HS-5 (cell line): ENCODE measurements at places on chromosomes 5 and 9.

DNA sequence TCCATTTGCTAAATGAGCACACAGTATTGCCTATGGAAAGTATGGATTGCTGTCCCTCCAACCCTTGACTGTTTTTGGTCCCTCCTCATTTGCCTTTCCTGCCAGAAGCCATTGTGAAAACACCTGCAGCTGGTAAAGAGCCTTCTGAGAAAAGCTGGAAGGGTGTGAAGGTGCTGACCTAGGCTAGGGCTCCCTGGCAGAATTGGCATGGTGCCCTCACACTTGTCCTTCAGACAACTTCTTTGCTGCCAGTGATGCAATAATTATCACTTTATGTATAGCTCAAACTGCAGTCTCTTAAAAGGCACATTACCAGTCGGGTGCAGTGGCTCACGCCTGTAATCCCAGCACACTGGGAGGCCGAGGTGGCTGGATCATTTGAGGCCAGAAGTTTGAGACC is 4.2 kb downstream of the TXNDC15 start:
- no peak for DNase-seq

DNA sequence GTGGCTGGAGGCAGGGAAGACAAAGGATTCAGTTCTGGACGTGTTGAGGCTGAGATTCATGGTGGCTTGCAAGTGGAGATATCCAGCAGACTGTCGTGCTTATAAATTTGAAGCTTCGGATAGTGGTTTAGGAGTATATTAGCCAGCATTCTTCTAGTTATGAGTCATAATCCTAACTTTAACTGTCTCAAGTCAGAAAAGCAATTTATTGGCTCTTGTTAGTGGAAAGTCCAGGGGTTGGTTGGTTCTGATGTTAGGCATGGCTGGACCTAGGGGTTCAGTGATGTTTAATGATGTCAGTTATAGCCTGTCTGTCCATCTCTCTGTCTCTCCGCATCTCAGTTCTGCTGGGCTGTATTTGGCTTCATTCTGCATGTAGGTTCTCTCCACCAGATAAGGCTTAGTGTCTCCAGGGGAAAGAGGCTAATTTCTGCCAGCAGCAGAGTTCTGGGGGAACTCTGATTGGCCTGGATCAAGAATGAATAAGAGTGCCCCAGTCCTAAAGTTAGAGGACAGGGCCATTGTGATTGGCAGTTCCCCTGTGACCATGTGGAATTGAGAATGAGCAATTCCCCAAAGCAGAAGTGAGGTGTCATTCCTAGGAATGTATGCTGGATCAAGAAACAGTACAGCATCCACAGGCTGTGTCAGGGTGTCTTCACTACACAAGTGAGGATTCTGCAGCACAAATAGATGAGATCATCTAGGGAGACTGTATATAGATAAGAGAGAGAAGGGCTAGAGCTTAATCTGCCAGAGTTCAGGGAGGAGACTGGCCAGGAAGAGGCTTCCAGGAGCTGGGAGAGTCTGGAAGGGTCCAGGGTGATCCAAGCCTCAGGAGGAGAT is 72.9 kb upstream of the SHB start:
- peak; percentile 41 for DNase-seq

DNA sequence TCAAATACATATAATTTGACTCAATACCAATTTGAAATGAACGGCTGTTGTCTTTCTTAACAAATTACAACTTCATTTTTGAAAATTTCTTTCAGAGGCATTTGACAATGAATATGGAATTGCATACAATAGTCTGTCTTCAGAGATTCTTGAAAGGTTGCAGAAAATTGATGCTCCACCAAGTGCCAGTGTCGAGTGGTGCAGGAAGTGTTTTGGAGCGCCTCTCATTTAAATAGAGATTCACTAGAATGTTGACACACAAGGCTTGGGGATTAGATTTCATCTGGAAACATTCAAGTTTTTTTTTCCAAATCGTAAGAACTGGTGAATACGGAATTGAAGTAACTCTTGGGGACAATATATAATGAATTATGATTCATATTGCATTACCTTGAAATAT is 8.1 kb downstream of the RPS6 start:
- DNase-seq, result no peak

- DNase-seq, result no peak
Observed at GRCh38 chr5:36874465-36874864, 2.1 kb upstream of the NIPBL start.

DNA sequence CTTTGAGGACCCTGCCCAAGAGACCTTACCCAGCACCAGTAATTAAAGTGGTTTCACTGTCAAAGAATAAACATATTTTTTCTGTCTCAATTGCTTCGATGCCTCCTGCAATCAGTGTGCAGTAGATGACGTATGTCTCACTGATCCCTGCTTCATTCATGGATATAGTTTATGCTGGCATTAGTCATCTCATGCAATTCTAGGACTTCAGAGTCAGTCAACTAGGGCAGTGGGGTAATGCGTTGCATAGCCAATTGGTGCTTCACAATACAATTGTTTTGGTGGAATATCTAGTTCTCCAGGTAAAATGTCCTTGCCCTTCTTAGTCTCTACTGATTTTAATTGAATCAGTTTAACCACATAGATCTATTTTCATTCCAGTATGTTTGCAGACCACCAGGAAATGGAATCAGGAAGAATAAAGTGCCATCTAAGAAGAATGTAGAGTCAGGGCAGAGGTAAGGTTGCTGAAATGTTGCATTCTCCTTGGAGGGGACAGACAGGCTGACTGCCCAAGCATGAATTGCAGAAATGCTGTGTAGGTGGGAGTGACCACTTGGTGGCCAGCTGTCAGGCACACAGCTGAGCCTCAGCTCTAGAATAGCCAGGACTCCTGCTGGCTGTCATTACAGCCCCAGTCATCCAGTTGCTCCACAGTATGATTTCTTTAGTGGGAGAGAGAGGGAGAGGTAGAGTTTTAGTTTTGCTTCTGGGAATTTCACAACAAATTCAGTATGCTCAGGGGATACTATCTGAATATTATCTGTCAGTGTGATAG is 73.5 kb upstream of the MEGF10 start:
- DNase-seq, result no peak

- DNase-seq, result no peak
Observed at GRCh38 chr9:121888438-121888775, 204.7 kb downstream of the TTLL11 start.

GRCh38 chr9:137366445-137366810 is 56.5 kb downstream of the EXD3 start:
- DNase-seq, result no peak

- DNase-seq, result no peak
Observed at GRCh38 chr9:35553670-35554543, 51.2 kb upstream of the TESK1 start.

DNA sequence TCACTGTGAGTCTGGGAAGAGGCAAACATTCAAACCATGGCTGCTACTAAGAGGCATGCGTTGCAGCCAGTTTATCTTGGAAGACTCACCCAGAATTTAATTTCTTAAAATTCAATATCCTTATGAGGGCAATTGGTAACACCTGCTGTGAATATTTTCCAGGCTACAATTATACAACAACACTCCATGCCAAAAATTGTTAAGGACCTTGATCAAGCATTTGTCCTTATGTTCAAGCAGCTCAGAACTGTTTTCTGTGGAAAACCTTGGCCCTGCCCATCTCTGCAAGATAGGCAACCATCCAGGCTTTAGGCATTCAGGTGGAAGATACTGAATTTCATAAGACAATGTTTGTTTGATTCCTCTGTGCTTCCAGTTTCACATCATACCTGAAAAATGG is 327.8 kb downstream of the FBXL7 start:
- no peak for DNase-seq

GRCh38 chr5:141477044-141477575 is 1.3 kb downstream of the PCDHGC3 start:
- no peak for DNase-seq

- DNase-seq, result no peak
Observed at GRCh38 chr5:63959177-63959982, 2.9 kb downstream of the HTR1A start.

GRCh38 chr5:112957036-112957808 is 19.4 kb upstream of the DCP2 start:
- no peak for DNase-seq

GRCh38 chr5:139651043-139651834 is 3.1 kb downstream of the CXXC5 start:
- DNase-seq, result no peak

DNA sequence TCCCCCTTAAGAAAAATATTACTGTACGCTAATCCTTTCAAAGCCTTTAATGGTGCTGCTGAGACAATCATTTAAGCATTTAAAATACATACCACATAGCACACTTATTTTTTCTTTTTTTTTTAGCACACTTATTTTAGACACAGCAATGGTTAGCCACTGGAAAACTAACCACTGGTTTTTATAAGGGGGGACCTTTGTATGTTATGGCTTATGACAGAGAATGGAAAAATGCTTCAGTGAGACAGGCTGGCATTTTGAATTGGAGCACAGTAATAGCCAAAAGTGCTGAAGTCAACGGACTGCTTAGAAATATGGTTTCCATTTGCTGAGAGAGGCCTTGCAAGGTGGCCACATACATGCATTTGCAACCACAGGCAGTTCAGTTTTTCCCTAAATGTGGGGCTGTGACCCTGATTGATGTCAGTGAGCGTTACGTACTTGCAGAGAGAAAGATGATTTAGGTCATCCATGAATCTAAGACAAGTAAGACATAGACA is 28.5 kb downstream of the AOPEP start:
- no peak for DNase-seq

GRCh38 chr9:120905315-120906164 is 21.1 kb downstream of the TRAF1 start:
- no peak for DNase-seq

DNA sequence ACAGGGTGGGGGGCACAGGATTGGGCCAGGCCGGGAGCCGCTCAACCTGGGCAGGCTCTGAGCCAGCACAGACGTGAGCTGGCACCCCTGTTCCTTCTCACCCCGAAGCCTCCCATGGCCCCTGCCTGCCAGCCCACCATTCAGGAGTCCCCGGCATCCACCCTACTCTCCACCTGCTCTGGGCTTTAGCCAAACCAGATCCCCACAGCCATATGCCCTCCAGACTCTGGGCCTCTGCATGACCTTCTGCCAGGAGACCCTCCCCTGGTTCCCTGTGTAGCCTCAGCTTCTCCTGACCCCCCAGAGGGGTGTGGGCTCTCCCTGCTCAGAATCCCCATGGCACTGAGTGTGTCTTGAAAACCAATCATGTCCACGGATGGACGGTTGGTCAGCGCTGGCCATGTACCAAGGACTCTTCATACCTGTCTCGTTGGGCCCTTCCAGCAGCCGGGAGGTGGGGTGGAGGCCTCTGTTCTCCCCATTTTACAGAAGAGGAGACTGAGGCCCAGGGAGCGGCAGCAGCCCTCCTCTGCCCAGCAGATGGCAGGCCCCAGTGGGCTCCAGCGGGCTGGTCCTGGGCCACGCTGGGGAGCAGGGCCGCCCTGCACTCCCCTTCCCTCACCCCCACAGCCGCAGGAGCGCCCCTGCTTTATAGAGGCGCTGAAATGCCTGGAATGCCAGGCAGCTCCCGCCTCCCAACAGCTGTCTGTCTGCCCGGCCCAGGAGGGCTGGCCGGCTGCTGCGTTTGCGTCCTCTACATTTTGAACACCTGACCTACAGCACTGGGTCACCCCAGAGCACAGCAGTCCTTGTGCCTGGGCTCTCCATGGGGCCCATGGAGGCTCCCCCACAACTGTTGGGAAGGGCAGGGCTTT is 3.5 kb upstream of the MYMK start:
- DNase-seq, result no peak
